Activated naive CD4-positive, alpha-beta T cell treated with Interleukin-2 at 50 U/mL for 16 hours (primary cell): ENCODE measurements at places on chromosomes 11 and 22.
A peak's percentile ranks its signal among the peaks of the same experiment; 100 is the strongest.

DNA sequence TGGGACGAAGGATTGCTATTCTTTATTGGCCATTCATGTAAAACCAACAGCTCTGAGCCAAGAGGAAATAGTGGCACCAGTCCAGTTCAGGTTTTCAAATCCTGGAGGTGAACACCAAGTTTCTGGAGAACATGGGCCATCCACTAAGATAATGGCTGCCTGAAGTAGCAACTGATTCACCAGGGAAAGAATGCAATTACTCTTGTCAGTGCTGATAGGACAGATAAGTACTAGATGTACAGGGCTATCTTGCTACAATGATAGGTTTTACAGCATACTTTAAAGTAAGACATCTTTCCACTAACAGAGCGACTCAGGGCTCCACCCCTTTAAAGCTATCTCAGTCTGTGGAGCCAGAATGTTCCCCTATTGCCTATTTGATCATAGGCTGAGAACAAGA lies 36.8 kb upstream of the APOA1 start:
- DNase-seq: no peak

DNA sequence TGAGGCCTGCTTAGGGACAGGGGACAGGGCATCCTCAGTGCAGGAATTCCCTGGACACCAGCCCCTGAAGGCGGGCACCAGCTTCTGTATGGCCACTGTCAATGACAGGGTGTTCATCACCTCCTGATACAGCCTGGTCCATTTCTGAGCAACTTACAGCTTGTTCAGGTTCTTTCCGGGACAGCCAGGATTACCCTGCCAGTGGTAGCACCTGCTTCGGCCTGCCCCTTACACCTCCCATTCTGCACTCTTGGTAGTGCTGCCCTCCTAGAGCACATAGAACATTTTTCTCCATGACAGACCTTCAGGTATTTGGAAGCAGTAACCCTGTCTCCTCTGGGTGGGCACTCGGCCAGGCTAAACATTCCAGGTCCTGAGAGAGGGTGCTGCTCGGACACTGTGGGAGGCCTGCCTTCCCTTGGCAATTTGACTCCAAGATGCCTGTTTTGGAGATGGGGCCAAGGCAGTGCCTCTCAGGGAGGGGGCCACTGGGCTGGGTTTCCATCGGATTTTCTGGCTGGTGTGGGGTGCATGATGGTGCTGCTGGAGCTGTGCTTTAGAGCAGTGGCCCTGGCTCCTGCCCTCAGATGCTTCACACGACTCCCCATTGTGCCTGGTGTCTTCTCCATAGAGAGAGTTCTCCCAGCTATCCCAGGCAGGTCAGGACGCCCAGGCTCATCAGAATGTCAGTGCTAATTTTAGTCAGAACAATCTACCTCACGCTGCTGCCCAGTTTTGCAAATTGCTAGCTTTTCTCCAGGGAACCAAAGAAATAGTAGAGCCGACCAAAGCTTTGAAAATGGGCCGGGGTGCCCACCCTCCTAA lies 1.2 kb downstream of the GAL3ST3 start:
- DNase-seq: no peak

- DNase-seq: no peak
Measured at GRCh38 chr11:3085052-3085451, 27.8 kb upstream of the CARS1 start.

- peak; percentile 42 for DNase-seq
Measured at GRCh38 chr11:17991783-17992433, 20.9 kb downstream of the SERGEF start.
